ENCODE measurements at places on chromosomes 2 and 18. TPM values are rescaled to one million over a fixed set of nuclear protein-coding genes. Genes with fewer than 3 reads are reported as not detected.

DNA sequence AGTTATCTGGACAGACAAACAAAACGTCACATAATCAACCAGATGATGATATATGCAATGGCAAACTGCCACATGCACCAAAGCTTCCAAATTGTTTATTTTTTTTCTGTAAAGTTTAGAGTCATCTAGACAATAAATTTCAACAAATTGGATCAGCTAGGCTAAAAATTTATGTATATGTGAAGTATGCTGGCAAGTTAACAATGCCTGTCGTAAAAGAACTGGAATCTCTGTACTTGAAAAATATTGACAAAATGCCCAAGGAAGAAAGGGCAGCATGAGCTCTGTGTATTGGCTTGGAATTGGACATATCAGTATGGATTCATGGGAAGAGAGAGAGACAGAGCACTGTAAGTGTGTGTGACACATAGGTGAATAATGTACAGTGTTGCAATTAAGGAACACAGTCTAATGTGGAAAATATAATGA is 309.8 kb downstream of the ERBB4 start:
- H3K27ac ChIP-seq: no peak overlapping the region
- H3K27me3 ChIP-seq: no peaks in the 10 kb centered on the region
- DNase-seq: no peak
- no peak overlapping the region for H3K4me3 ChIP-seq
- H3K4me1 ChIP-seq: no peaks in the 10 kb centered on the region
- no peaks in the 10 kb centered on the region for H3K36me3 ChIP-seq

DNA sequence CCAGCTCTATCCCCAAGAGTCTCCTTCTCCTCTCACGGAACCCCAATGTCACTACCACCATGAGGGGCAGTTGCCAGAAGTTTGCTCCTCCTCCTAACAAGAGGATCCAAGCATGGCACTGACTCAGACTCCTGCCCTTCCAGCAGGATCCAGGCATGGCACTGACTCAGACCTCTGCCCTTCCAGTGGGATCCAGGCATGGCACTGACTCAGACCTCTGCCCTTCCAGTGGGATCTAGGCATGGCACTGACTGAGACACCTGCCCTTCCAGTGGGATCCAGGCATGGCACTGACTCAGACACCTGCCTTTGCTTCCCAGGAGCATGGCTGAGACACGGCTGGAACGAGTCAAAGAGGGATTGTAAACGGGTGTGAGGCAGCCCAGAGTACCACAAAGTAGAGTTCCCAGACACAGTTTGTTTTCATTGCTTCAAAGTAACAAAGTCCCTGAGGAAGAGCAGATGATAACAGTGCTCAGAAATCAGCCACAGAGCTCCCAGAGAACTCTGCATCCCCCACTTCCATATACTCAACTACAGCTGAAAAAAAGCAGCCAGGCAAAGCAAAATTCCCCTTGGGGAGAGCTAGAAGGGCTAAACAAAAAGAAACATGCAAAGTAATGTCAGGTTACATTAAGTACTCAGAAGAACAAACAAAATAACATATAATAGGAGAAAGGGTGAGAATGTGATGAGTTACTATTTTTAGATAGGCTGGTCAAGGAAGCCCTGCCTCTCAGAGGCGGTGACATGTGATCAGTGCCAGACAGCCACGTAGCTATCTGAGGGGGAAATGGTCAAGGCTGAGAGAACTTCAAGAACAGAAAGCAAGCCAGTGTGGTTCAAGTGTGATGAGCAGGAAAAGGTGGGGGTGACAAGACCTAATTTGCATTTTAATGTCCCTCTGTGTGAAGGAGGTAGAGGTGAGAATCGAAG is 3.0 kb downstream of the BUB1 start:
- peaks cover 12% of the 10 kb centered on the region for H3K4me1 ChIP-seq
- peak; percentile 84 for DNase-seq
- peak overlapping the region; percentile 73 for H3K27ac ChIP-seq
- no peaks in the 10 kb centered on the region for H3K27me3 ChIP-seq
- H3K4me3 ChIP-seq: no peak overlapping the region

DNA sequence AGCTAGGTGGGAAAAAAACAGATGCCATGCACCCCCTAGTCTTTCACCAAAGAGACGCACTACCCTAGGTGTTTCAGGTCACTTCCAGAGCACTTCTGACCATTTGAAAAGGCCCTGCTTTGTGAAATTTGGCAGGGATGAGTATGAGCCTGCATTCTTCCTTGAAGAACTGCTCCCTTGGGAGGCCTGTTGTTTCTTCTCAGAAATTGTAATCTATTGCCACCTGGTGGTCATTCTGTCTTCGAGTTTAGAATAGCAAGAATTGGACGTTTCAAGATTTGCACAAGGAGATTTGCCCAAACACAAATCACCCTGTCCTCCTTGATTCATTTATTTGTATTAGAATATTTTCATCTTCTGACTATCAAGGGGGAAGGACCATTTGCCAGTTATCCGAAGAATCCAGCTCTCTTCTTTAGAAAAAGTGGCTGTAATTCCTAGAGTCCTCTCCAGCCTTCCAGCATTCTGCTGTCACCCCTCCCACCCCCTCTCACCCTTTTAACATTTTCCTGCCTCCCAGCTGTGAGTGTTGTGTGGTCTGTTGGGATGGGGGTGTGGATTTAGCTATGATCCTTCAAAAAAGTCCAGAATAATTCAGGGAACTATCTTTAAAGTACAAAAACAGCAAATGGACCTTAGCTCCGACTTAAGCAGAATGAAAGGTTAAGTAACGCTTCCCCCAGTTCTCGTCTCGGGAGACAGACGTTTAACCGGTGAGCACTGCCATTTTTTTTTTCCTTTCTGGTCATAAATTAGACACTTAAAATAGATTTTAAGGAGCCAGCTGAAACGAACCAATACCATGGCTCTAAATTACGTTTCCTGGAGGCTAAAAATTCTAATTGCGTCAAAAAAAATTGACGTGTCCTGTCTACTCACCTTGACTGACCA is 3.7 kb upstream of the GAD1 start:
- no peak overlapping the region for H3K4me3 ChIP-seq
- peak; percentile 69 for DNase-seq
- no peaks in the 10 kb centered on the region for H3K36me3 ChIP-seq
- H3K27me3 ChIP-seq: no peaks in the 10 kb centered on the region
- no peak overlapping the region for H3K27ac ChIP-seq

DNA sequence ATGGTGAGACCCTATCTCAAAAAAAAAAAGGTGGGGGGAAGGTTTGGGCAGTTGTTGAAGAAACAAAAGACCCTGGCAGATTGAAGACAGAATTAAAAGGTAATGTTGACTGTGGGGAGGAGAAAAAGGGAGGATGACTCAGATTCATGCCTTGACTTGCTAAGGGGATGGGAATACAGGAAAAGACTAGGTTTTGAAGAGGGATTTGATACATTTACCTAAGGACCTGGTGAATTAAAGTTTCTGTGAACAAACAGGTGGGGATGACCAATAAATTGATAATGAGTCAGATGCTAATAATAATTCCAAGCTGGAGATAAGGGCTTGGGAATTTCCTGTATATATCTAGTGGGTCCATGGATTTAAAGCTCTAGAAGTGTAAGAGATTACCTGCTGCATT is 27.6 kb downstream of the TTR start:
- H3K4me3 ChIP-seq: no peak overlapping the region
- no peaks in the 10 kb centered on the region for H3K27me3 ChIP-seq

DNA sequence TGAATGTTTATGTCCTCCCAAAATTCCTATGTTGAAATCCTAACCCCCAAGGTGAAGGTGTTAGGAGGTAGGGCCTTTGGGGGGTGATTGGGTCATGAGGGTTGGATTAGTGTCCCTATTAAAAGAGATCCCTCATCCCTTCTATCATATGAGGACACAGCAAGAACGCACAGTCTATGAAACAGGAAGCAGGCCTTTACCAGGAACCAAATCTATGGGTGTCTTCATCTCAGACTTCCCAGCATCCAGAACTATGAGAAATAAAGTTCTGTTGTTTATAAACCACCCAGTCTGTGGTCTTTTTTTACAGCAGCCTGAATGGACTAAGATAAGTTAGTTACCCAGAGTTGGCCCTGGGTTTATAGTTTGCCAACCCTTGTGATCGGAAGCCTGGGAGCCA is 153.1 kb downstream of the INO80D start:
- DNase-seq: no peak
- H3K27me3 ChIP-seq: no peaks in the 10 kb centered on the region
- no peaks in the 10 kb centered on the region for H3K36me3 ChIP-seq
- no peak overlapping the region for H3K4me3 ChIP-seq
- no peaks in the 10 kb centered on the region for H3K4me1 ChIP-seq

The SCN7A gene
- total RNA-seq: 8.7 TPM

The SP9 gene
- total RNA-seq: 0.74 TPM

DNA sequence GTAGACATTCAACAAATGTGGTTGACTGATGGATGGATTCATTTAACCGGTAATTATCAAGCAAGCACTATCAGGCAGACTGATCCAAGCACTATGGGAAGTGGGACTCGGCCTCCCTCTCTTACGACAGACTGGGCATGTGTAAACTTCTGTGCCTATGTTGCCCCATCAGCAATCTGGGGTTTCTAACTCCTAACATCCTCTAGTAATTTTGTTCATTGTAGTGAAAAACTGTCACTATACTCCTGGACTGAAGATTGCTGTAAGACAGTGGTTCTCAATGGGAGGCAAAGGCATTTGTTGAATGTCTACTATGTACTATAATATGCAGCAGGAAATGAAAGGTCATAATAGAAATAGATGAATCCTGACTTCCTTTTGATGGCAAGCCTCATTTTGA is 51.2 kb upstream of the CREB1 start:
- H3K27me3 ChIP-seq: no peaks in the 10 kb centered on the region
- H3K36me3 ChIP-seq: no peaks in the 10 kb centered on the region
- H3K27ac ChIP-seq: no peak overlapping the region
- no peak for DNase-seq

DNA sequence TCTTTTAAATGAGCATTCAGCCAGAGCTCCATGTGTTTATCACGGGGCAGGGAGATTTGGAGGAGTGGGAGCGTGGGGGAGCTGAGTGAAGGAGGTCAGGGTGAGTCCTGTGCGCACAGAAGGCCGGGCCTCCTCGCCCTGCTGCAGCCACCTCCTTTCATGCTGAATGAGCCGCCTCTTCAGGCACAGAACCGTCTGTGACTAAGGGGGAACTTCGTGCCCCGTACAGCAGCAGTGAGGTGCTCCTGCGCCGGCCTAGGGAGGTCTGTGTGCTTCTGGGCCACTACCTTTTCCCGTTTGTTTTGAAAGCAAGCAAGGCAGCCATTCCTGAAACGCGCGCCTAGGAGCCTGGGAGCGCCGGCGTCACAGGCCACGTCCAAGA is 27.1 kb upstream of the ZNF516 start:
- H3K36me3 ChIP-seq: no peaks in the 10 kb centered on the region
- H3K27me3 ChIP-seq: no peaks in the 10 kb centered on the region
- H3K27ac ChIP-seq: peak overlapping the region; percentile 93
- peak; percentile 84 for DNase-seq

GRCh38 chr18:51151568-51152511 is 45.6 kb downstream of the MEX3C start:
- no peak overlapping the region for H3K27ac ChIP-seq
- DNase-seq: no peak
- no peaks in the 10 kb centered on the region for H3K36me3 ChIP-seq
- H3K4me3 ChIP-seq: no peak overlapping the region
- no peaks in the 10 kb centered on the region for H3K4me1 ChIP-seq
- no peaks in the 10 kb centered on the region for H3K27me3 ChIP-seq

The SUPT7L gene
- total RNA-seq: 39.9 TPM

DNA sequence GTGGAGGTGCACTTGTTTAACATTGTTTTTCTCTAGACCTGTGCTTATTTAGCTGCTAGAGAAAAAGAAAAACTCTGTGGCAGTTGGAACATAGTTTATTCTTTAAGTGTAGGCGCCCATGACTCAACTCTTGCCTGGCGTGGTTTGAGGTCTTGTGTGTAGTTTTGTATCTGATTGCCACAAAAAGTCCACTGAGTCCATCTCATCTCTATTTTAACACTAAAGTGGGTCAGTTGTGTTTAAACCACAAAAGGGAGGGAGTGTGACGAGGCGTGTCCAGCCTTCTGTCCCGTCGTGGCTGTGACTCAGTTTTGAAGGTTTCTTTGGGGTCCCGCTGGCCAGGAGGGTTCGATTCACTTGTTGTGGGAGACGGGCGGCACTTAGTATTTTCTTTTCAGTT is 15.3 kb upstream of the UGT1A9 start:
- no peaks in the 10 kb centered on the region for H3K4me1 ChIP-seq
- no peak overlapping the region for H3K4me3 ChIP-seq
- no peaks in the 10 kb centered on the region for H3K36me3 ChIP-seq
- H3K27me3 ChIP-seq: no peaks in the 10 kb centered on the region

DNA sequence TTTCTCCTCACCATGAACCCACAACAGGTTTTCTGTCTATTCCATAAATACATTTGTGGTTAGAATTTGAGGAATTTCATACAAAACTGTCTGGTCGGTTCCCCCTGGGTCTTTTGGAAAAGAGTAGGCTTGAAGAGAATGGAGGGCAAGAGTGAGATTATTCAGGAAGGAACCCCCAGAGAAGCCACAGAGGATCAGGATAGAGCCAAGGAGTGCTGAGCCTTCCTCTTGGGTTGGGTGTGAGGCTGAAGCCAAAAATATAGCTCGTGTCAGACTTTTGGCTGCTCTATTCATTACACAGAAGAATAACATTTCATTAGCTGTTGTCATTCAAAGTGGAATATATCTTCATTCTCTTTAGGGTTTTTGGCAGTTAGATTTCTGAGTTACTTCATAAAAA is 45.9 kb upstream of the YES1 start:
- DNase-seq: no peak
- no peak overlapping the region for H3K4me3 ChIP-seq
- peaks cover under 1% of the 10 kb centered on the region for H3K4me1 ChIP-seq
- no peak overlapping the region for H3K27ac ChIP-seq
- no peaks in the 10 kb centered on the region for H3K27me3 ChIP-seq

- H3K27ac ChIP-seq: no peak overlapping the region
- no peak for DNase-seq
- H3K4me1 ChIP-seq: no peaks in the 10 kb centered on the region
- no peaks in the 10 kb centered on the region for H3K36me3 ChIP-seq
- no peak overlapping the region for H3K4me3 ChIP-seq
These were observed 110.5 kb upstream of the ZSWIM2 start for GRCh38 chr2:186959486-186959885.

The MEMO1 gene
- total RNA-seq: 61.1 TPM

The RPRM gene
- total RNA-seq: 4.7 TPM

The LONRF2 gene
- 16.1 TPM for total RNA-seq

The UNC80 gene
- 46.1 TPM for total RNA-seq
